Stimulated activated CD4-positive, alpha-beta T cell treated with anti-CD3 and anti-CD28 coated beads, Interleukin-2, amount 100 ng/mL, for 24 hours (primary cell): ENCODE measurements at places on chromosomes 13 and 19.

GRCh38 chr19:33745297-33745696 is 51.4 kb upstream of the KCTD15 start:
- no peak for DNase-seq

GRCh38 chr13:67119481-67119894 is 110.6 kb downstream of the PCDH9 start:
- DNase-seq = no peak

- no peak for DNase-seq
Measured at GRCh38 chr19:8020681-8021080, 15.2 kb upstream of the ELAVL1 start.

DNA sequence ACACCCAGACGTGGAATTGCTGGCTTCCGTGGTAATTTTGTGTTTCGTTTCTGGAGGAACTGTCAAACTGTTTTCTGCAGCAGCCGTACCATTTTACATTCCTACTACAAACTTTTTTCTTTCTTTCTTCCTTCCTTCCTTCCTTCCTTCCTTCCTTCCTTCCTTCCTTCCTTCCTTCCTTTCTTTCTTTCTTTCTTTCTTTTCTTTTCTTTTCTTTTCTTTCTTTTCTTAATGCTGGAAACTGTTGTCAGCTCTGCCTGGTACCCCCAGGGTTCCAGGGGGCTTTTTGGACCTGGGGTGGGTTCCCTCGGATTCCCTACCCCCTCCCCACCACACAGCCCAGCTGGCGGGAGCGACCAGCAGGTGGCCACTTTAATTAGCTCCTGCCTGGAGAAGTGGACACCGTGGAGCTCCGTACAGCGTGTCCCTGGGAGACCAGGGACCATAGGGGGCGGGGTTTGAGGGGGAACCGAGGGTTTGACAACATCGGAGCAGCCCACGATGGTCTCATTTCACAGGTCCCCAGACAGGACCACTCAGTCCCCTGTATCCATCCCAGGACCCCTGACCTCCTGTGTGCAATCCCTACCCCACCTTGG is 24.4 kb downstream of the CELF5 start:
- no peak for DNase-seq

- DNase-seq = no peak
Measured at GRCh38 chr19:2376784-2377519, 16.9 kb downstream of the TMPRSS9 start.

GRCh38 chr13:109738298-109738746 is 48.1 kb downstream of the IRS2 start:
- DNase-seq = no peak

DNA sequence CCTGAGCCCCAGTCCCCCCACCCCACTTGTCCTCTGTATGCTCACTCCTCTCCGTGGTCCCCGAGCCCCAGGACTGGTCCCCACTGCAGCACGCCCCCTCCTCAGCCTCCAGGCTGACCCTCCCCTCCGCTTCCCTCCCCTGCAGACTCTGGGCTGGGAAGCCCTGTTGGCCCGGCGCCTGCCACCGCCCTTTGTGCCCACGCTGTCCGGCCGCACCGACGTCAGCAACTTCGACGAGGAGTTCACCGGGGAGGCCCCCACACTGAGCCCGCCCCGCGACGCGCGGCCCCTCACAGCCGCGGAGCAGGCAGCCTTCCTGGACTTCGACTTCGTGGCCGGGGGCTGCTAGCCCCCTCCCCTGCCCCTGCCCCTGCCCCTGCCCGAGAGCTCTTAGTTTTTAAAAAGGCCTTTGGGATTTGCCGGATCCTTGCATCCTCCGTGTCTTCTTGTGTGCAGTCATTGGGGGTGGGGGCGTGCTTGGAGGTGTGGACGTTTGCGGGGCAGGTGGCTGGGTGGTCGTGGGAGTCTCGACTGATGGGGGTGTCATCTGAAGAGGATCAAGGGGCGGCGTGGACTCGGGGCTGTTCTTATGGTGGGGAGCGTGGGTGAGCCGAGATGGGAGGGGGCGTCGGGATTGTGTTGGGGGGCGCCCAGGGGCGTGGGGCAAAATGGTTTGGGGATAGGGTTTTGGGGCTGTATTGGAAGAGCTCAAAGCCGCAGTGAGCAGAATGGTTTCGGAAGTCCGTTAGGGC is 3.5 kb downstream of the PTGER1 start:
- DNase-seq = no peak

- DNase-seq = no peak
Measured at GRCh38 chr13:84865783-84866221, 933.4 kb downstream of the SLITRK6 start.

GRCh38 chr19:31448221-31448657 is 99.0 kb upstream of the TSHZ3 start:
- DNase-seq = no peak

- DNase-seq = no peak
Measured at GRCh38 chr19:30222992-30223865, 149.0 kb upstream of the ZNF536 start.

DNA sequence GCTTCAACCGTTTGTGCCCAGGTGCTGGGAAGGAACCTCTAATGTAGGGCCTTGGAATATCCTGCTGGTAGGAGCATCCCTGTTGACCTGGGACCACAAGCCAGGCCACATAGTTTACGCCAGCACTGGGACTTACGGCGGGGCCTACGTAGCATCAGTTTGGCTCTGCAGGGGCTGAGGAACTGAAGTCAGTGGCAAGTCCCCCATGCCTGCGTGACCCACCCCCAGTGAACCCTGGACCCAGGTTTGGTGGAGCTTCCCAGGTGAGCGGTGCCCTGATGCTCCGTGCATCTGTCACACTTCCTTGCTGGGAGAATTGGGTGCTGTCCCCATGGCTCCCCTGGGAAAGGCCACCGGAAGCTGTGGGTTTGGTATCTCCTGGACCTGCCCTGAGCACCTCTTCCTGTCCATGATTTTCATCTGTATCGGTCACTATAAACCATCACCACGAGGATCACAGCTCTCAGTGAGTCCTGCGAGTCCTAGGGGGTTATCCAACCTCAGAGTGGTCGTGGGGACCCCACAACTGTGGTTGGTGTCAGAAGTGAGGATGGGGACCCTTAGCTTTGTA is 9.9 kb downstream of the SIGLEC11 start:
- DNase-seq = no peak

GRCh38 chr13:49791711-49792549 is 552 bp downstream of the KPNA3 start:
- DNase-seq = peak; percentile 58

DNA sequence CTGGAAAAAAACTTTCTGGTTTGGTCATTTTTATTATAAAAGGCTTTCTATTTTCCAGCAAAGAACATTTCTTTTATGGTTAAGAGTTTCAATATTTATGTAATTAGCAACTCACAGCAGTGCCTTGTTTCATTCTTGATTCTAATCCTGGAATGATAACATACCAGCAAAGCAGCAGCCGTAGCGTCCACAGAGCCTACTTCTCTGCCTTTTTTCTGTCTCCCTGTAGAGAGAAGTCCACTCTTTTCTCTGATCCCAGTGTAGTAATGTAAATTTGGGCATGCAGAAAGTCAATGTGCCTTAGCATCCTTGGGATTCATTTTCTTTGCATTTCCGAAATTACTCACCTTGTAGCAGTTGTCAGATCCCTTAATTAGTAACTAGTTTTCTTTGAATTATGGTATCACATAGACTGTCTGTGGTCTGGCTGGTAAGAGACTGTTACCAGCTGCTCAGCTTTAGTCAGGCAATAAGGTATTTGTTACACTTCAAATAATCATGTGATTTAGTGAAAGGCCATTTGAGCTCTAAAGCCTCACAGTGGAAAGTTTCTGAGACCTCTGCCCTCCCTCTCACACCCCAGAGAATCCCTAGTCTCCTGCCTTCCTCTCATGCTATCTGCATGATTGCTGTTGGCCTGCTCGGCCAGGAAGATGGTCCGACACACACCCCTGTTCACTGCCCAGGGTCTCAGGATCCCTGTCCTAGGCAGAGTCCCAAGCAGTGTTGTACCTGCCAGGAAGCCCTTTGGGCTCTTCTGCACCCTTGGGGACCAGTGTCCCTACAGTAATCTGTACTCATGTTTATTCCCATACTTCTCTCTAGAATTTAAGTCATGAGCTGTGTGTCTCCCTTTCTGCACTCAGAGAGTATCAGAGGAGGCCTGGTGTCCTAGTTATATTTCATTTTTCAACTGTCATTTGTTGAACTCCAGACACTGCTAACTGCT is 86.3 kb downstream of the LRCH1 start:
- no peak for DNase-seq

DNA sequence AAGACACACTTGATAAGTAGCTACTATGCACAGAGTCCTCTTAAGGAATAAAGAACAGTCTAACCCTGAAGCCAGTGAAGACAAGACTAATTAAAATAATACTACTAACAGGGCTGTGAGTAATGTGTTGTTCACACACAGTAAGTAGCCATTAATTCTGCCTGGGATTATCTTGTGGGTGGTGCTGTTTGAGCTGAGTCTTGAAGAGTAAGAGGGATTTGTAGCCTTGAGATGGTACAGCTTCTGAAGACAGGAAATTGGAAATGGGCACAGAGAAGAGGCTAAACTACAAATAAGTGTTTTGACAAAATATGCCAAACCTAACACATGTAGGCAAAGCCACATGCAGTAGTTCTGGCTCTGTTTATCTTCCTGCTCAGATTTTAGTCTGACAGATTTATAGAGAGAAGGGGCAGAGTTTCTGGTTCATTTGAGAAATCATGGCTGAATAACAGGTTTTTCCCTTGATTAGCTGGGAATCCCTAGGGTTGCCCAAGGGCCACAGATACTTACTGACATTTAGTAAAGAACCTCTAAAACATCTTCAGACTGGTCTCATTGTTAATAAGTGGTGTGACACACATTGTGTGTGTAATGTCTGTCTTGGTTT is 38.0 kb downstream of the ITGBL1 start:
- no peak for DNase-seq

- no peak for DNase-seq
Measured at GRCh38 chr13:47549219-47549752, 451.8 kb downstream of the SUCLA2 start.

- DNase-seq = no peak
Measured at GRCh38 chr19:42816894-42817293, 51.4 kb upstream of the PSG8 start.

DNA sequence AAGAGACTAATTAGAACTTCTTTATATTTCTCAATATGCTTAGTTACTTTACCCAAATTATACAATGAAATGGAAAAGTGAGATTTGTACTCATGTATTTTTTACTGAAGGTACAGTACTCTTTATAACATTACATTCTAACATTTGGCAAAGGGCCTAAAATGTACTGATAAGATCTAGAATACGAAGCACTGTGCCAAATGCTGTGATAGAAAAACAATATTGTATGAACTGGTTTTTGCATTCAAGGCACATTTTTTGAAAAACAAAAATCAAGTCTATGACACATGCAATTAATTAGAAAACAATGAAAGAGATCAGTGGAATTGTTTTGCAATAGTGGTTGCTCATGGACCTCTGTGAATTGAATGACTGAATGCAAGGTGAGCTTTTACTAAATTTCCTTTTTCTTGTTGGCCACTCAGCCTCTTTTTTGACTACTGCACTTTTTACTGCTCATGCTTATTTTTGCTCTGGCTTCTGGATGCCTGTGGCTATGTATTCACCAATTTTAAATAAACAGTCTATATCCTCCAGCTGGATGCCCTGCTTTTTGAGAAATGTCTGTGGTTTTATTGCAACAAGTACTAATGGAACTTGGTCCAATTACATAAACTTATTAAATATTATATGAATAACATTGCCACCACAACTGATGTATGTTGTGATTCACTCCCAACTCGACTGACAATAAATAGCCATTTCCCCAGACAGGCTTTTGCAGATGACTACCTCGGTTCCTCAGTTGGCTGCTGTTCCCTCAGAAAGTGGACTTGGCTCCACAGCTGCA is 41.4 kb upstream of the OBI1 start:
- DNase-seq = no peak

DNA sequence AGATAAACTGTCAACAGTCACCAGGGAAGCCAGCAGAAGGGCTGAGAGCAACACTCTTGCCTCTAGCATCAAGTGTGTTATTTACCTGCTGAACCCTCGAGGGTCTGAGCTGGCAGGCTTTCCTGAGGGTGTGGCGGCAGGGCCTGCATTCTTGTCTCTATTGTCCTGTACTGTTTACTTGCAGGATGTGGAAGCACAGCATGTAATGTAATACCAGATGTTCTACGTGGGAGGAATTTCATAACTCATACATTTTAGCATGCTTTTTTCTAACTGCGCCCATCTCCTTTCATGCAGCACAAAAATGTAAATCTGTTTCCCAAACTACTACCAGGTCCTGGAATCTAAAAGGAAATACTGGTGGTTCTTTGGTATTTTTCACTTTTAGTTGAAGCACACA is 153.1 kb downstream of the RGCC start:
- DNase-seq = no peak

DNA sequence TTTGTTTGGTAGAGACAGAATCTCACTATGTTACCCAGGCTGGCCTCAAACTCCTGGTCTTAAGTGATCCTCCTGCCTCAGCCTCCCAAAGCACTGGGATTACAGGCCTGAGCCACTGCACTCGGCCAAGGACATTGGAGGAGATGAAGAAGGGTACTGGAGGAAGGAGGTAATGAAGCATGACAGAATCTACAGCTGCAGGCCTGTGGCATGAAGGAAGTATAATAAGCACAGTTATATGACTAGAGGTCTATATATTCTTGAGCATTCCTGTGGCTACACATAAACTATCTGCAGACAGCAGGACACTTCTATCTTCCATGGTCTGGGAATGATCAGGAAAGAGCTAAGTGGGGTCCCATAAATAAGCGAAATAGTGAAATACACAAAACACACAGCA is 18.2 kb downstream of the ZNF565 start:
- DNase-seq = no peak

GRCh38 chr19:41447732-41448332 is 4.9 kb downstream of the ERICH4 start:
- DNase-seq = no peak

GRCh38 chr13:28653111-28653510 is 5.8 kb upstream of the POMP start:
- DNase-seq = no peak

DNA sequence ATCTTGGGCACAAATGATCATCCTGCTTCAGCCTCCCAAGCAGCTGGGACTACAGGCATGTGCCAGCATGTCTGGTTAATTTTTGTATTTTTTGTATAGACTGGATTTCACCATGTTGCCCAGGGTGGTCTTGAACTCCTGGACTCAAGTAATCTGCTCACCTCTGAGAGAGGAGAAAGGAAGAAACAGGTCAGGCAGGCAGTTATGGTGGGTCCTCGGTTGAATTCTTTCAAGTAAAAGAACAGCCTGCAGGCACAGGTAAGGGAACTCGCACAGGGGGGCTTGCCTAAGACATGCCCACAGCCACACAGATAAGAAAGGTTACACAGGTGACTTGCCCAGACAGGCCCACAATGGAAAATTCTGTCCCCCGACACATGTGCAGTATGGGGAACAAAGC is 34.8 kb upstream of the CYSLTR2 start:
- DNase-seq = no peak
